Neural crest cell (in vitro differentiated cells): ENCODE measurements at places on chromosomes 13 and 19.
A peak's percentile ranks its signal among the peaks of the same experiment; 100 is the strongest.

DNA sequence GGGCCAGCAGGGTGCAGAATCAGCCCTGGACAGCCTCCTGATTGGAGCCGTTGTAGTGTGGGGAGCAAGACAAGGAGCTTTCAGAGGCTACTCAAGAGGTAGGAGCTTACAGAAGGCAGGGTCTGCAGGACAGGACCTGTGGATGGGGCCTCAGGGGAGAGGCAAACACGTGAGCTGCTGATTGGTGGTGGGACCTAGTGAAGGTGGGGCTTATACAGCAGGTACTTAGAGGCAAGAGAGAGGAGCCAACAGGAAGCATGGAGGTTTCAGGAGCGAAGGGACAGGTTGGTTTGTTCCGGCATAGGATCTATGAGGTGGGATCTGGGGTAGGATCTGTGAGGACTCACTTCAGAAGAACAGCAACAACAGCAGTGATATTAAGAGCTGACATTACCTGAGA lies 32.4 kb downstream of the ZSWIM4 start:
- no peak for DNase-seq

DNA sequence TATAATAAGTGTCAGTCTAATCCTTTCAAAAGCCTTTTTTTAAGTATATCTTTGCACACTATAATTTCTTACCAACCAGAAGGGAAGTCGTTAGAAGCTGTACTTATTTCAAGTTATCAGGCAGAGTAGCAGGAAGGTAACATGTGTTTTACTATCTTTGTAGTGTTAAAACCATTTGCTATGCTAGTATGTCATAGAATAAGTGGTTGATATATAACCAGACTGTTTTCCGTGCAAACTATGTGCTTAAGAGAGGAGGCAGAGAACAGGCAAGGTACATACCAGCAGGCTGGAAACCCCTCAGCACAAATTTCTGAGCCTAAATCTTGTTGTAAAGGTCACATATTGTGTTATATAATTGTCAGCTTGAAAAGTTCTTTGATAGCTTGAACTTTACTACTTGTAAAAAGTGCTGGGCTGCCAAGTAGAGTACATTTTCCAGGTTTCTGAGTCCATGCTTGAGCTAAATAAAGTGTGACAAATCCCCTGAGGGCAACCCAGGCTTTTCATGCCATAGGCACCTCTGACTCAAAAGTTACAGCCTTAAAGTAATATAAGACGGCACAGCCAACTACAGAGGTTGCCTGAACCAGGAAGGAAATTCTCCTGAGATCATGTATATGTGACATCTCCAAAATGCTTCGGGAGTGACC lies 1297.4 kb downstream of the PCDH9 start:
- no peak for DNase-seq

DNA sequence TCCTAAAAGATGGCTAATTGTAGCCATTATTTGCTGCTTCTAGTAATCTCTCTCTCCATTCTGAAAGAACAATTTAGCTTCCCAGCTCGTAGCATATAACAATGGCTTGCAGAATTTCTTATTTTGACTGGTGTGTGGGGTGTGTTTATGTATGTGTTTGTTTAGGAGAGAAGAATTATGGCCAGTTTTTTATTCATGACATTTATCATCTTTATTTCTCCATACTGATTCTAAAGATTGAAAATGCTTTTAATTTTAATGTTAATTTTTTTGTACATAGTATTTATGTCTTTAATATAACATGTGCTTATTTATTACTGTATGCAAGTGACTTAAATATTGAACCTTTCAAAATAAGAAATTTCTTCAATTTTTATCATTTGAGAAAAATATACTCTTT lies 115.8 kb upstream of the TMTC4 start:
- no peak for DNase-seq

GRCh38 chr13:40579535-40579934 lies 86.9 kb downstream of the FOXO1 start:
- DNase-seq, result no peak

- no peak for DNase-seq
These were observed 421.0 kb upstream of the MIR17HG start for GRCh38 chr13:90926459-90926858.

- DNase-seq, result no peak
These were observed 1323.9 kb upstream of the SPRY2 start for GRCh38 chr13:81664872-81665271.

- DNase-seq, result no peak
These were observed 46.8 kb downstream of the CD320 start for GRCh38 chr19:8261347-8261746.

DNA sequence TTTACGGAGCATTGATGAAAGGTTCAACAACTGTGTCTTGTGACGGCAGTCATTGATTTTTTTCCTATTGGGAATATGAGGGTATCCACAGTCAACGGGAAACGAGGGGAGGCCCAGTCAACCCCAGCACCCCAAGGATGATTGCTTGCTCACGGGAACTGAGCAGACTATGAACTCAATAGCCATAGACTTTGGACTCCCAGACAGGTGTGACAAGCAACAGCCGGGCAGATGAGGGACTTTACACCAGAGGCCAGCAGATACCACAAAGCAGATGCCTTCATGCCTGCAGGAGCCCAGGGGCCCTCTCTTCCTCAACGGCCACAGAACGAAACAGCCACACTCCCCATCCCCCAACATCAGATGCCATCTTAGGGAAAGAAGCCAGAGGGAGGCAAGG lies 80.3 kb upstream of the FLT1 start:
- DNase-seq, result no peak

GRCh38 chr13:78599645-78600279 lies 3.6 kb downstream of the POU4F1 start:
- DNase-seq, result no peak

GRCh38 chr13:41917641-41918040 lies 43.3 kb downstream of the VWA8 start:
- no peak for DNase-seq

DNA sequence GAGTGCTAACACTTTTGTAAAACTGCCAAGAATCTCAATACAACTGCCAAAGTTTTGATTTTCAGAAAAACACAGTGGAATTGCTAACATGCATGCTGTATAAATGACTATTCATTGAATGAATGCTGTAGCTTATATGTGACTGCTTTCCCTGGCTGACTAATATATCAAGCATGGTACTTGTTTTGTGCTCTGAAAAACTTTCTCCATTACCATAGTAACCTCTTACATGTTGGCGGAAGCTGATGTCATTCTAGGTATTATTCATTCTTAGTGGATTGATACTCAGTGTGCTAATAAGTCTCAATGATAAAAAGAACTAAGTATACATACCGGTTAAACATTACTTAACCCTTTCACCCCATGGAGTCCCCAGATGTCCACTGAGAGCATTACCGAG lies 166.1 kb upstream of the MYO16 start:
- DNase-seq, result no peak

DNA sequence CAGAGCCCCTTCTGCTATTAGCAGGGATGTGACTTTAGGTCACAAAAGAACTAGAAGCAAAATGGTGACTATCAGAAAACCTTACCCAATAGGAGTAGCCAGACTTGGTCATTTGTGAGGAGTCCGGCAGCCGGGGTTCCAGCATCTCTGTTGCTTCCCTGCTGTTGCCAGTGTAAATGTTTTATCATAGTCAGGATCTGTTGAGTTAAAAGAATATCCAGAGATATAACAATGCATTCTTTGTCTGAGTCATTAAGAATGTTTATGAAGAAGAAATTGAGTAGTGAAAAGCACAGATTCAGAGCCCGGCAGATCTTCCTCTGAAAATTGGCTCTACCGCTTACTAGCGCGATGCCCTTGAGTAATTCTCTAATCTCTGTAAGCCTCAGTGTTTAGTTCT lies 84.2 kb downstream of the COL4A2 start:
- DNase-seq, result no peak

- DNase-seq, result peak; percentile 72
These were observed 350.6 kb downstream of the LIG4 start for GRCh38 chr13:107864543-107865317.

DNA sequence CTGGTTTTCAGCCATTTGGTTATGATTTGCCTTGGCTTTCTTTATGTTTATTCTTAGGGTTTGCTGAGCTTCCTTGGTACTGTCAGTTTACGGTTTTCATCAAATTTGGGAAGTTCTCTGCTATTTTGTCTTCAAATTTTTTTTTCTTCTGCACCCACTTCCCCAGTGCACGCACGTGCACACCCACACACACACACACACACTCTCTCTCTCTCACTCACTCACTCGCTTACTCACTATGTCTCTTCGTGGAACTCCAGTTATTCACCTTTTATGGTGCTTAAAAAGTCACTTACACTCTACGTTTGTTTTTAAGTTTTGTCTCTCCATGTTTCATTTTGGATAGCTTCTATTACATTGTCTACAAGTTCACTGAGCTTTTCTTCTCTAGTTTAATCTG lies 7.1 kb downstream of the AKAP11 start:
- DNase-seq, result no peak

DNA sequence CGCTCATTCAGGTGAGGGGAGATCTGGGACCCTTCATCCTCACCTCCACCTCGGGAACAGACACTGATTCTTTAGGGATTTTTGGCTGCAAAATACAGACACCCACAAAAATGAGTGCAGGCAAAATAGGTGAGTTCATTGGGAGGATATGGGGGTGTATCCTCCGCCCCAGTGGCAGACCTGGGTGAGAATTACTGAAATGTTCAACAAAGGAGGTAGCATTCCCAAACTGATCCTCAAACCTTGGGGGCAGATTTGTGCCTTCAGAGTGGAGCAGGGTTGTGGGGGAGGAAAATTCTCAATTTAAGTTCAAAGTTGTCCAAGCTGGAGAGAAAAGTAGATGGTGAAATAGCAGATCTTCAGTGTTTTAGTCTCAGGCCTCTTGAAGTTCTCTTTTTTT lies 31.3 kb upstream of the SIN3B start:
- no peak for DNase-seq

GRCh38 chr13:24124789-24125476 lies 35.6 kb upstream of the SPATA13 start:
- peak; percentile 32 for DNase-seq
